Activated naive CD4-positive, alpha-beta T cell (primary cell): ENCODE measurements at places on chromosomes 4 and X.

DNA sequence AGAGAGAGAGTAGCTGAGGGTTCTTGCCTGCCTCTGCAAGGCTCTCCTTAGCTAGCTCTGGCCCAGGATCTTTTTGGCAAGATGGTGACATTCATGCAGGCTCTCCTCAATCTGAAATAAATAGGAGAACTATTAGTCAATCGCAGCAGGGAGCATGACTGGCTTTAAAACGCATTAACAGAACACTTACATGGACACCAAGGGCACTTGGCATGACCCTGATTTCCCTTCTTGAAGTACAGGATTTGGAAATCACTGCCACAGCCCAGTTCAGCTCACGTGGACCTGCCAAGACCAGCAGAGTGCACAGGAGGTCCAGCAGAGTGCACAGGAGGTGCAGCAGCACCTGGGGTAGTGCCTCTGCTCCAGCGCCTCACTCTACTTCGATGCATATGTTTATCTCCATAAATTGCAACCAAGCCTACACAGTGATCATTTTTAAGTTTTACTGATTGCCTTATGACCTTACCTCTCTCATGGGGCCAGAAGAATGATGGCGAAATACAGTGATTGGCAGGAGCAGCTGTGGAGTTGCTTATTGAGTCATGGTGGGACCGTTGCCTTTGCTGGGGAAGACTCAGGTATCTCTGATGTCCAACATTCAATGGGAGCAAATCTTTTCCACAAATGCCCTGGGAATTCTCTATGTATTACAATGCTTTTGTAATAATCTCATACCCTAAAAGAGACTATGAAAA, 122.4 kb downstream of the SYNPO2 start:
- DNase-seq, result no peak

GRCh38 chr4:166182145-166182544, 309.1 kb downstream of the TLL1 start:
- DNase-seq, result no peak

- DNase-seq, result no peak
Measured at GRCh38 chr4:184514121-184514988, 40.0 kb upstream of the IRF2 start.

DNA sequence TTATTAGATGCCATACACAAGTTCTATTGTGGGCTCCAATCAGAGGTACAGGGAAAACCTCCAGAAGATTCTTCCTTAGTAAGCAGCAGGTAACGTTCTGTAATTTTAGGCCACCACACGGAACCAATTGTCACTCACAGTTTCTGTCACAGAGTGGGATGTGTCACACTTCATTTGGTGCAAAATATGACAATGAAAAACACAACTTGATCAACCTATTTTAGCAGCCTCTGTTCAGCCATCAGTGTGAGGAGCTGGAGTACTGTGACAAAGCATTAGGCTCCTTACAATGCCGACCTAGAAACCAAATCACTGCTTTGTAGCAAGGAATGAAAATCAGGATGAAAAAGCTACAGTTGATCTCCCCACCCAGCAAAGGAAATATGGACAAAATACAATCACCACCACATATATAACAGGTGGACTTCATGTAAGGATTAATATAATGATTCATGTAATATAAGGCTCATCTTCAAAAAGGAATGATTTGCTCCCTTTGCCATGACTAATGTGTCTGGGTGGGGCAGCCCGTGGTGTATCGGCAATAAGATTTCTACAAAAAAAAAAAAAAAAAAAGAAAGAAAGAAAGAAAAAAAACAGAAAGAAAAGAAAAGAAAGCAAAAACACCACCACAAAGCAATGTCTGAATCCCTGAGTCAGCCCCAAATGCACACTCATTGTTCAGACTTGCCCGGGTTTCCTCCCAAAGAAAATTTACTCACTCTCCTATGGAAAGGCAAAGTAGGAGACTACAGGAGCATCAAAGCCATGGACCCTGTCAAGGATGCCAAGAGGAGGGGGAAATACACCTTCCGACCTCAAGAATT, 36.0 kb downstream of the SLC9A7 start:
- DNase-seq, result no peak

- no peak for DNase-seq
Measured at GRCh38 chr4:88208156-88208555, 49.7 kb upstream of the ABCG2 start.

GRCh38 chr4:7414046-7414445, 20.7 kb downstream of the PSAPL1 start:
- no peak for DNase-seq

GRCh38 chr4:41939016-41939626, 3.9 kb downstream of the TMEM33 start:
- DNase-seq, result no peak

GRCh38 chr4:44927399-44928380, 201.3 kb upstream of the GNPDA2 start:
- DNase-seq, result no peak

GRCh38 chrX:43809463-43809862, 72.8 kb downstream of the MAOB start:
- DNase-seq, result no peak

- no peak for DNase-seq
Measured at GRCh38 chr4:122377352-122377751, 1.5 kb upstream of the ADAD1 start.

GRCh38 chr4:97653701-97654100, 489.6 kb downstream of the STPG2 start:
- DNase-seq, result no peak
